ENCODE measurements at places on chromosomes 3 and 15.

- no peak for DNase-seq
Observed at GRCh38 chr3:155748611-155749365, 3.9 kb upstream of the PLCH1 start.

GRCh38 chr3:73571238-73571794 is 53.4 kb downstream of the PDZRN3 start:
- no peak for DNase-seq

- DNase-seq, result no peak
Observed at GRCh38 chr3:129553171-129553570, 10.2 kb downstream of the H1-8 start.

- DNase-seq, result no peak
Observed at GRCh38 chr3:29410220-29410619, 129.3 kb downstream of the RBMS3 start.

GRCh38 chr3:33437556-33438283 is 2.5 kb downstream of the UBP1 start:
- no peak for DNase-seq
